ENCODE measurements at places on chromosomes 5 and 9.

DNA sequence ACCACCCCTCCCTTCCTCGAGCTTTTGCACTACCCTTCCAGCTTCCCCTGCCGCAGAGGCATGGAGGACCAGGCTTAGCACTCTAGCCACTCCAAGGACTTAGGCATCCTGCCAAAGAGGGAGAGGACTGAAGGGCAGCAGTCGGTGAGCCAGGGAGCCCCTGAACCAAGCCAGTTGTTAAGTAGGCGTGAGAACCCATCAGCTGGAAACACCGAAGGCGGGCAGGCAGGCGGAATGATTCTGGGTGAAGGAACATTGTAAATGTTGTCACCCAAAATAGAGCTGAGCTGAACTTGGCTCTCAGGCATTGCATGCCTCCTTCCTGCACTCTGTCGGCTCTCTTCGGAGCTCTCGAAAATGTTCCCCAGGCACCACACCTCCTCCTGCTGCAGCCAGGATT, 42.8 kb downstream of the NRG2 start:
- no peak for DNase-seq

GRCh38 chr9:36878986-36879982, 154.8 kb downstream of the PAX5 start:
- DNase-seq, result no peak

DNA sequence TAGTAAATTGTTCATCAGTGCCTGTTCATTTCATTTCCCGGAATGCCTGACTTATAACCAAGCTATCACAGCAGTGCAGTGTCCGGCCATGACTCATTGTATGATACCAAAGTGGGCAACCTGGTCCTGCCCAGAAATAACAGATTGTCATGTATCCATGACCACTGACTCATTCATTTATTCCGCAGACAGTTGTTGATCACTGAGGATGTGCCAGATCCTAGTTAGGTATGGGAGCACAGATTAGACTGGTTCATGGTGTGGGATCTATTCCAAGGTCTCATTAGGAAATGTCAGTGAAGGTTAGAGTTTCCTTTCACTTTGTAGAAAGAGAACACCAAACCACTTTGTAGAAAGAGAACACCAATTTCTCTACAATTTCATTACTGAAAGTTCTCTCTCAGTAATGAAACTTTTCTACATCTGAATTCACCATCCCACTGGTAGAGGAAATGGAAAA, 8.7 kb downstream of the NREP start:
- no peak for DNase-seq

DNA sequence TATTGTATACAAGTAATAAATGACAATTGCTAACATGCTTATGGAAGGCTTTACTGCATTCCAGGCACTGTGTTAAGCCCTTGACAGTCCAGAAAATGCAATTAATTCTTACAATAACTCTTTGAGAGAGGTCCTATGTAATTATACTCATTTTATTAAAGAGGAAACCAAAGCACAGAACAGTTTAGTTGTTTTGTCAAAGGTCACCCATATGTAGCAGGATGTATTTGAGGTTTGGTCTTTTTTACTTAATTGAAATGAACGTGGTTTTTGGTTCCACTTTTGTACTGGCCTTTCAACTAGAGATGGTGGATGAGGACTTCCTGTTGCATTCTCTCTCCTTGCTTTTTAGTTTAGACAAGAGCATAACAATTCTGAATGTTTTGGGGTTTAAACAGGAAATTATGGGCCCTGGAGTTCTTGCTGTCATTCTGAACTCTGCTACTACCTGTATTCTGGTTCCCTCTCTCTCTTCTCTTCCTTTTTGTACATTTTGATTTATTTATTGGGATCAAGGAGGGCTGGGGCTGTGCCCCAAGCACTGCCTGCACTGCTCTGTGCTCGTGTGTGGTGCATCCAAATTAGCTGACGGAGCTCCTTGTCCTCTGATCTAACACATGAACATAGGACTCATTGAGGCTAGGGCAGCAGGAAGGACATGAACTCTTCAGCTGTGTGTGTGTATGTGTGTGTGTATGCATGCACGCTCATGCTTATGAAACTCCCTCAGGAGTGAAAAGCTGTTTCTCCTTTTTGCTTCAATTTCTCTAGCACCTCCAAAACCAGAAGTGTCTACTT, 47.4 kb downstream of the SLC28A3 start:
- DNase-seq, result peak; percentile 99

DNA sequence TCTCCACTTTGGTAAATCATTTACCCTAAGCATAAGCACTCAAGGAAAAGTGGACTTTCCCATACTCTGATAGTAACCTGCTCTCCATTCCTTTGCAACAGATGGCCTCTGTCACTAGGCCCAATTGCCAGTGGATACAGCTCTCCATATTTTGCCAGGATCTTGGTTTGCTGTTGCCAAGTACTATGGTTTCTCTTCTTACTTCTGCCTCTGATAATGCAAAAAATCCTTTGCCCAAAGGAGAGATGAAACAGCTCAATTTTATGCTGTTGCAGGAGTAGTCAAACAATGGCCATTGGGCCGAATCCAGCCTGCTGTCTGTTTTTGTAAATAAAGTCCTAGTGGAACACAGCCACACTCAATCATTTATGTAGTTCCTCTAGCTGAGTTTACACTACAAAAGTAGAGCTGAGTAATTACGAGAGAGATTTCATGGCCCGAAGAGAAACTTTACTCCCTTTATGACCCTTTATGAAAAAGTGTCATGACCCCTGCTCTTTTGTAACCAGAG, 92.5 kb downstream of the HTR4 start:
- no peak for DNase-seq

DNA sequence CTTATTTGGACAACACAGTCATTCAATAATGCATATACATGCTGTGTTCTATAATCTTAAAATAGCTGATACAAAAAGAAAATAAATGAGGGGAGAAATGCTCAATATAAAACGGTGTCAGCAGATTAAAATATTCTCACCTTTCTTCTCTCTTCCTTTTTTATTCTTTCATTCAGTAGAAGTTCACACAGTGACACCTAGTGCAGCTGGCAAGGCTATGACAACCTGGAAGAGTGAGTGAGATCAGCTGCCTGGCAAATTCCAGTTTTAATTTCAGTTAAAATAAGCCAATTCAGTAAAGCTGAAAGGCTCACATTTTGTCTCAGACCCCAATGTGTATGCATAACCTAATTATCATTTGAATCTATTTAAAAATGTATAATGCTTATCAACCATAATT, 150.3 kb downstream of the RASEF start:
- DNase-seq, result no peak

DNA sequence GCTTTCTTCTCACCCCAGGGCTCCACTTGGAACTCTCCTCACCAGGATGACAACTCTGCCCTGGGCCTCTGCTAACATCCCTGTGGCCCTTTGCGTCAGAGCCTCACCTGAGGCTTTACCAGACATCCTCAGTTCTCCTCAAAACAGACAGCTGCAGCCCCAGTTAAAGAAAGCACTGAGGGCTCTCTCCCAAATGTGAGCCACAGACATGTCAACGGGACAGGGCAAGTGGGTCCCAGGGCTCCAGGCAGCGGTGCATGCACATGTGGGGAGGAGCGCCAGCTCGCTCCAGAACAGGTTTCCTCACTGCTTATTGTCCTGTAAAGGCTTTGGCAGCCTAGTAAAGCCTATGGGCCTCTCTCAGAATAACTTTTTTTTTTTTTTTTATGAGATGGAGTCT, 37.3 kb downstream of the IPPK start:
- no peak for DNase-seq

DNA sequence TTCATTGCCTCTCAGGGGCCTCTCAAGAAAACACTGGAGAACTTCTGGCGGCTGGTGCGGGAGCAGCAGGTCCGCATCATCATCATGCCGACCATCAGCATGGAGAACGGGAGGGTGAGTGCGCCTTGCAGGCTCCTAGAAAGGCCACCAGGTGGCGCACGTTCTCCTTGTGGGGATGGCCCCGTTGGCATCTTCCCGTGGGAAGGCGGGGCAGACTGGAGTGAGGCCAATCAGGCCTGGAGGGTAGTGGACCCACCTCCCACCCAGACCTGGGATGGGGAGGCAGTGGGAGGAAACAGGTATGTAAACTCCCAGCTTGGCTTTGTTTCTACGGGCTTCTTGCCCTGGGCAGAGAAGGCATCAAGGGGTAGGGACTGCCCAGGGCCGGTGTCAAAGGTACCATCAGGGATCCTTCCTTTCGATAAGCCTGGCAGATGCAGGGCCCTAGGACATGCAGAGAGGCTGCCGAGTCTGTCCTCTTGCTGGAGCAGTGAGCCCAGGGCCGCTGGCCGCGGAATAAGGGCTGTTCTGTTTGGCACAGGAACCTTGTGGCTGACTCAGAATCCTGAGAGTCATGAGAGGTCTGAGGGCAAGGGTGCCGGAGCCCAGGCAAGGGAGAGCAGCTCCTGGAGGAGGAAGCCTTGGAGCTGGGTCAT, 18.9 kb upstream of the SPTLC1 start:
- peak; percentile 93 for DNase-seq

DNA sequence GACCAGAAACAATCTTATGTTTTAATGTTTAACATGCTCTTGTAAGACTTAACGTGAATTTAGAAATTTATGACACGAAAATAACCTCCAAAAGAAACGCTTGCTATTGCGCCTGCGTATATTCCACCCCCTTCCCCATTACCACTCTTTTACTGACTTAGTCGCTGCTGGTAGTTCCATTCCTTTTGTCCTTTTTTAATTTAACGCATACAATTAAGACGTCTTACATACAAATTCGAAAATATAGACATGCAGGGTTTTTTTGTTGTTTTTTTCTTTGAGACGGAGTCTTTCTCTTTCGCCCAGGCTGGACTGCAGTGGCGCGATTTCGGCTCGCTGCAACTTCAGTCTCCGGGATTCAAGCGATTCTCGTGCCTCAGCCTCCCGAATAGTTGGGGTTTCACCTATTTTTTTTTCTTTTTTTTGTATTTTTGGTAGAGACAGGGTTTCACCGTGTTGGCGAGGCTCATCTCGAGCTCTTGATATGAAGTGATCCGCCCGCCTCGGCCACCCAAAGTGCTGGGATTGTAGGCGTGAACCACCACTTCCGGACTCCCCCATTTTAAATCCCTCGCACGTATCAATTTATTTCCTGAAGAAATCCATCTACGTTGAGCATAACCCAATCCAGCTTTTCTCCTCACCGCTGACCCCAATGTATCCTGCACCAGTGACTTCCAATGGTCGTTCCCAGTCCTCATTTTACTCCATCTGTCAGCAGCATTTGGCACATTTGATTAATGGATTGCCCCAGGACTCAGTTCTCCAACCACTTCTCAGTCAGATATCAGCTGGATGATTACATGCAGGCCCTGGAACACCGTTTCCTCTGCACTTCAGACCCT, 684 bp upstream of the MED7 start:
- DNase-seq, result no peak

GRCh38 chr5:173238312-173239232, 3.6 kb upstream of the NKX2-5 start:
- DNase-seq, result no peak

GRCh38 chr9:89194421-89195130, 16.0 kb upstream of the SHC3 start:
- no peak for DNase-seq

- no peak for DNase-seq
Observed at GRCh38 chr9:71796100-71796767, 27.9 kb upstream of the CEMIP2 start.

GRCh38 chr5:179488491-179488890, 61.9 kb upstream of the RUFY1 start:
- no peak for DNase-seq

GRCh38 chr5:36739751-36740221, 133.4 kb downstream of the SLC1A3 start:
- peak; percentile 77 for DNase-seq

GRCh38 chr5:93708442-93708841, 33.0 kb downstream of the POU5F2 start:
- no peak for DNase-seq

- no peak for DNase-seq
Observed at GRCh38 chr5:15774632-15775031, 274.7 kb downstream of the FBXL7 start.

GRCh38 chr5:175844174-175844573, 27.2 kb upstream of the CPLX2 start:
- no peak for DNase-seq

DNA sequence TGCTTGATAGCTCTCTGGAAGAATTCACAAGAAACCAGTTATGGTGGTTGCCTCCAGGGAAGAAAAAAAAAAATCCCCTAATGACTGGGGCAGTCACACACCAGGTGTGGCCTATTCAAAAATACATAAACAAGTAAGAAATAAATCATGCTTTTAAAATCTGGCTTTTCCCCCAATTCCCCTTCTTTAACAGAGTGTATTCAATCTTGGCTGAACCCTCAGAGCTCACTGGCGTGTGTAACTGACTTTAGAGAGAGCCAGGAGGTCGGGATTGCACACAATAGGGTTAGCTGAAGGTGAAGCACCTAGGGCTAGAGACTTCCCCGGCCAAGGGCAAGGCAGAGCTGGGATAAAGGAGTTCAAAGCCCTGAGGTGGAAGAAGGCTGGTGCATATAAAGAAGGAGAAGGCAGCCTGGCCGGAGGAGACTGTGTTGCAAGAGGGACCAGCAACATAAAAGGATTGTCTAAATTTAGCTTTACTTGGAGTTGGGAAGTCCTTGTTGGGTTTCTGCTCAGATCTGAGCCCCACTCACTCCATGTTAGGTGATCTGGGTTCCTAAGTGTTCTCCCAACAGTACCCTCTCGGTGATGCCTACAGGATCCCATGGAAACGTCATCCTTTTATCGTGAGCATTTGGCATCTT, 19.7 kb downstream of the FNBP1 start:
- DNase-seq, result no peak

- no peak for DNase-seq
Observed at GRCh38 chr5:174307656-174308271, 262.3 kb downstream of the NSG2 start.

GRCh38 chr9:121731919-121732318, 80.5 kb downstream of the DAB2IP start:
- DNase-seq, result no peak

- DNase-seq, result no peak
Observed at GRCh38 chr9:77750284-77750683, 102.2 kb upstream of the GNA14 start.

GRCh38 chr9:71032779-71033178, 88.6 kb downstream of the TRPM3 start:
- no peak for DNase-seq

DNA sequence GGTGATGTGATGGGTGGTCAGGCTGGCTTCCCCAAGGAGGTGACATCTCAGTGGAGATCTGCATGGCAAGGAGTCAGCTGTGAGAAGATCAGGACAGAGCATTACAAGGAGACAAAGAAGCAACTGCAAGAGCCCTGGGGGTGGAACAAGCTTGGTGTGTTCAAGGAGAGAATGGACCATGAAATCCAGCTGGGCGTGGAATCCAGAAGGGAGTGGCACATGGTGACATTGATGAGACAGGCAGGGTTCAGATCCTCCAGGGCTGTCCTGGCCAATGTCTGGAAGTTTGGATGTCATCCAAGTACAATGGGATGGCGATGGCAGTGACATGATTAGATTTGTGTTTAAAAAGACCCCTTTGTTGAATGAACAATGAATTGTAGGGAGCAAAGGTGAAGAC, 175.6 kb downstream of the MACROH2A1 start:
- DNase-seq, result no peak

Data from HAP-1 (cell line).